ENCODE measurements at places on chromosomes 4 and X. TPM values are rescaled to one million over a fixed set of nuclear protein-coding genes. Genes with fewer than 3 reads are reported as not detected.

The NLGN4X gene
- total RNA-seq = not detected

The EGF gene
- total RNA-seq = not detected

The SSX3 gene
- total RNA-seq = not detected

The AFM gene
- not detected for total RNA-seq

The CT83 gene
- total RNA-seq = not detected

The PRR27 gene
- total RNA-seq = not detected

The ARHGAP36 gene
- total RNA-seq = not detected

The ARSH gene
- total RNA-seq = not detected

The STATH gene
- not detected for total RNA-seq

The ZNF157 gene
- 0.60 TPM for total RNA-seq

The FAM120C gene
- total RNA-seq = 8.2 TPM

The CSAG1 gene
- total RNA-seq = not detected

The FDCSP gene
- total RNA-seq = not detected

The CXorf49 gene
- total RNA-seq = not detected

DNA sequence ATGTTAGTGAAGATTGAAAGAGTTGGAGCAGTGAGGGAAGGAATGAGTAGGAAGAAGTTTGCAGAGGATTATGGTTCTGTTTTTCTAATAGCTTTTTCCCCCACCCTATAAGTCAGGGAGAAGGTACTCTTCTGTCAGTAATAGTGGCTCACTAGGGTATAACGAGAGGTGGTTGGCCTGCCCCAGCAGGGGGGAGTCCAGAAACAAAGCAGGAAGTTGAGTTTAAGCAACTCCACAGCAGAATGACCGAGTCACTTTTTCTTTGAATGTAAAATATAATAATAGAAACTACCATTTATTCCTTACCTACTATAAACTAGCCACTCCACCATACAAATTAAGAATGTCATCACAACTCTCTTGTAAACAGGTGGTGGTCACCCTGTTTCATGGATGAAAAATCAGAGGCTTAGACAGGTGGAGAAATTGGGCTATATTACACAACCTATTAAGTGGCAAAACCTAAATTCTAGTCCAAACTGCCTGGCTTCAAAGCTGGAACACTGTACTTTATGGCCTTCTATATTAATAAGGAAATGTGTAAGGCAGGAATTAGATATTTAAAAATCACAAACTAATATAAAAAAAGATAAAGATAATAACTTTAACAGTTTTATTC lies 21.9 kb downstream of the AP1AR start:
- no peaks in the 10 kb centered on the region for H3K27me3 ChIP-seq
- no peaks in the 10 kb centered on the region for H3K36me3 ChIP-seq
- no peak overlapping the region for H3K4me3 ChIP-seq

DNA sequence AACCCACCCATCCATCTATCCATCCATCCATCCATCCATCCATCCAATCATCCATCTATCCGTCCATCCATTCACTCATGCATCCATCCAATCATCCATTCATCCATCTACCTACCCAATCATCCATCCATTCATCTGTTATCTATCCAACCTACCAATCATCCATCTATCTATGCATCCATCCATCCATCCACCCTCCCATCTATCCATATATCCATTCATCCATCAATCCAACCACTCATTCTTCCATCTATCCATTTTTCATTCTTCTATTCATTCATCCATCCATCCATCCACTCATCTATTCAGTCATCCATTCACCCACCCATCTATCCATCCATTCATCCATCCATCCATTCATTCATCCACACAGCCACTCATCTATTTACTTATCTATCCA lies 80.1 kb upstream of the SHOX start:
- H3K4me1 ChIP-seq = no peaks in the 10 kb centered on the region
- H3K4me3 ChIP-seq = no peak overlapping the region
- H3K27ac ChIP-seq = no peak overlapping the region
- DNase-seq = no peak
- no peaks in the 10 kb centered on the region for H3K36me3 ChIP-seq

DNA sequence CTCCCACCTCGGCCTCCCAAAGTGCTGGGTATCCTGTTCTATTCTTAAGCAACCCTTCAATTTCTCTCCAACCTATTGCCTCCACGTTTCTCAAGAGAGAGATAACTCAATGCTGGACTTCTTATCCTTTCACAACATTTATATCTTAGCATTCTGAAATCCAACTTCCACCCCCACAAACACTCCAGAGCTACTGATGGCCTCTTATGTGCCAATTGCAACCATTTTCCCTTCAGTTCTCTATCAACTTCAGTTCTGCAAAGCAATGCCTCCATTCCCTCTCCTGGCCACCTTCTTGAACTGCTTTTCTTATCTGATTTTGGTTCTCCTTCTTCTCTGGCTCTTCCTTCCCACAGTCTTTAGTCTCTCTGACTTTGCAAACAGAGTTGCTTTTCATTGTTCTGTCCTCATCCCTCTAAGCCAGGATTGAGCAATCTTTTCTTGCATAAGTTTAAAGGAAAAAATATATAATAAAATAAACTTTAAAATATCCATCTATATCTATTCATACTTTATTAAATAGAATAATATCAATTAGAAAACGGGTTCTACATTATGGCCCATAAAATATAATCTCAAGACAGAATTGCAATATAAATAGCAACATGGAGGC lies 3.6 kb upstream of the STBD1 start:
- no peak overlapping the region for H3K4me3 ChIP-seq
- H3K4me1 ChIP-seq = peaks cover 21% of the 10 kb centered on the region
- DNase-seq = no peak
- H3K27ac ChIP-seq = no peak overlapping the region

- H3K27me3 ChIP-seq = no peaks in the 10 kb centered on the region
- H3K4me3 ChIP-seq = no peak overlapping the region
- no peak for DNase-seq
- H3K36me3 ChIP-seq = no peaks in the 10 kb centered on the region
- no peaks in the 10 kb centered on the region for H3K4me1 ChIP-seq
Observed at GRCh38 chr4:110501826-110502225, 25.9 kb downstream of the ENPEP start.

DNA sequence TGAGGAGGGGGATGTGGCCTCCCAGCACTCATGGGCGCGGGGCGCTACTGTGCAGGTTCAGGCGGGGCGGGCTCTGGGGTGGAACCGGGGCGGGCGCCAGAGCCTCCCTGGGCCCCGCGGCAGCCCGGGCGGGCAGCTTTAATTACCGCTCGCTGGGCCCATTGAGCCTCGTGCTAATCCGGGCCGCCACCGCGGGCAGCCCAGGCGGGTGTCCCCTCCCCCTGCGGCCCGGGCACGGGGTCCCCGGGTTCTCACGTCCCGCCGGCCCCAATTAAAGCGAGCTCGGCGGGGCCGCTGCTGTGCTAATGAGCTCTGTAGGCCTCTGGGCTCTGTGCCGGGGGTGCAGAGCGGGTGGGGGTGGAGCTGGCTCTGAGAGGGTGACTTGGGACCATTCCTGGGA lies 22.8 kb upstream of the FGFR3 start:
- no peaks in the 10 kb centered on the region for H3K4me1 ChIP-seq
- H3K27ac ChIP-seq = no peak overlapping the region
- H3K27me3 ChIP-seq = no peaks in the 10 kb centered on the region
- DNase-seq = no peak

GRCh38 chrX:9555354-9555753 lies 90.5 kb downstream of the TBL1X start:
- no peak for DNase-seq
- H3K4me1 ChIP-seq = no peaks in the 10 kb centered on the region
- H3K4me3 ChIP-seq = no peak overlapping the region
- no peaks in the 10 kb centered on the region for H3K27me3 ChIP-seq

- H3K4me3 ChIP-seq = no peak overlapping the region
- no peak overlapping the region for H3K27ac ChIP-seq
- no peaks in the 10 kb centered on the region for H3K36me3 ChIP-seq
- H3K4me1 ChIP-seq = peaks cover 4% of the 10 kb centered on the region
- DNase-seq = no peak
Observed at GRCh38 chr4:98505992-98506391, 152.4 kb downstream of the TSPAN5 start.

GRCh38 chr4:186854256-186854655 lies 130.6 kb upstream of the FAT1 start:
- no peaks in the 10 kb centered on the region for H3K4me1 ChIP-seq
- H3K4me3 ChIP-seq = no peak overlapping the region
- H3K27me3 ChIP-seq = no peaks in the 10 kb centered on the region
- no peak for DNase-seq
- no peaks in the 10 kb centered on the region for H3K36me3 ChIP-seq

DNA sequence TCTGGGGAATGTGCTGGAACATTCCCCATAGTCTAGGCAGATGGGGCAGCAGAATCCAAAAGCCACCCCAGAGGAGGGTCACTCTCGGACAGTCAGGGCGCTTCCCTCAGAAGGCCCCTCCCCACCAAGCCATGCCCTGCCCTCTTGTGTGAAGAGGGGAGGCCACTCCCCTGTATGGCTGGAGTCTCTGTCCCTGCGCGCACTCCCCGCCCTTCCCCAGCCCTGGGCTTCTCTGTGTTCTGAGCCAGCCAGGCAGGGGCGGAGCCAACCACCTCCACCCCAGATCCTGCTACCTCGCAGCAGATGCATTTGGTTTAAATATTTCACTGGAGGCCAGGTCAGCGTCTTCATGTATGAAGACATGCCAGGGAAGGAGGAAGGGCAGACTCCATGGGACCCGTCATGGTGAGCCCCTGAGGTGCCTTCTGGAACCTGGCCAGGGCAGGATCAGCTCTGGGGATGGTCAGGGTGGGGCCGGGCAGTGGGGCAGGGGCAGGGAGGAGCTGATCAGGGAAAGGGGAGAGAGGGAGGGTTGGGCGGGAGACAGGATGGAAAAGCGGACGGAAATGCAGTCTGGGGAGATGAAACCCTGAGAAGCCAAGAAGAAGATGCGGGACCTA lies 107.3 kb downstream of the ADRA2C start:
- no peaks in the 10 kb centered on the region for H3K4me1 ChIP-seq
- no peak overlapping the region for H3K27ac ChIP-seq
- peaks cover 9% of the 10 kb centered on the region for H3K27me3 ChIP-seq
- no peak for DNase-seq
- H3K36me3 ChIP-seq = no peaks in the 10 kb centered on the region
- no peak overlapping the region for H3K4me3 ChIP-seq

DNA sequence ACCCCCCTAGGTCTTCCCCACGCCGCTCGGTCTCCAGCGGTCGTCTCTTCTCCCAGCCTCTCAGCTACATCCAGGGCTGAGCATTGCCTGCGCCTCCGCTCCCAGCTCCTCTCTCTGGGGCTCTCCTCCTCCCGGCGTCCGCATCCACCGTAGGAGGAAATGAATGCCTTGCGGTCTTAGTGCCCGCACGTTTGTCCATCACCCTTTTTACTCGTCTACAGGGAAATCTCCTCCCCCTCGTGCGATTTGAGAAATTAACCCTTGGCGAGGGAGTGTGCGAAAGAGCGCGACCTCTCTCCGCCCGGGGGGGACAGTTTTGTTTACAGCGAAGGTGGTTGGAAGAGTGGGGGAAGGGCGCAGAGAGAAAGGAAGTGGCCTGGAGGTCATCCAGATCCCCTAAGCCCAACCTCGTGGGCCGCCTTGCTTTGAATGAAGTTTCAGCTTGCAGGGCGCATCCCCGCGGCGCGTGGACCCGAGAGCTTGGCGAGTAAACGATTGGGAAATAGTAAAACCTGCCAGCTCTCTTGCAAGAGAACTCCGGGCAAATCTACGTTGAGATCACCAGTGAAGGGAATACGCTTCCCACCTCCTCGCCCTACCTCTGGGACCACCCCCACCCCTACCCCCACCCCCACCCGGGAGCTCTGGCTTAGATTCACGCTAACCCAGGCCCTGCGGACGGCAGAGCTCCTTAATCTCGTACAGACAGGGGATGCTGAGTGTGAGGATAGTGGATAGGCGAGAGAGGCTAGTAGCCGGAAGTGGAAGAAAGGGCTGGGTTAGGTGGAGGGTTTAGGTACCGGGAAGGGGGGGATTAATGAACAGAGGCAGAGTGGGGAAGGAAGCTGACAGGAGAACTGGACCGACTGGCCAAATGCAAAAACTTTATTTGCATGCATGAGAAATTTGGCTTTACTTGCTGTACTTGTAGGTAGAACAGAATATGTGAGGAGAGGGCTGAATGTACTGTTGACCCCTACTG lies at the start of gene ELOVL6:
Gene ELOVL6 (minus strand): TSS at position 181 of the 982 bp plus-strand sequence. CDS start 280 bp downstream, outside the sequence.
- H3K4me1 ChIP-seq = peaks cover 19% of the 10 kb centered on the region
- no peaks in the 10 kb centered on the region for H3K36me3 ChIP-seq
- peak; percentile 8 for DNase-seq
- peak within 1 kb of the TSS; percentile 75 for H3K4me3 ChIP-seq

GRCh38 chr4:90415116-90415515 lies 287.9 kb downstream of the CCSER1 start:
- no peaks in the 10 kb centered on the region for H3K4me1 ChIP-seq
- no peak for DNase-seq
- H3K27me3 ChIP-seq = no peaks in the 10 kb centered on the region
- H3K4me3 ChIP-seq = no peak overlapping the region

- no peak overlapping the region for H3K27ac ChIP-seq
- H3K27me3 ChIP-seq = no peaks in the 10 kb centered on the region
- H3K4me3 ChIP-seq = no peak overlapping the region
- no peaks in the 10 kb centered on the region for H3K4me1 ChIP-seq
Observed at GRCh38 chrX:155995321-155995875, 2.1 kb upstream of the IL9R start.

DNA sequence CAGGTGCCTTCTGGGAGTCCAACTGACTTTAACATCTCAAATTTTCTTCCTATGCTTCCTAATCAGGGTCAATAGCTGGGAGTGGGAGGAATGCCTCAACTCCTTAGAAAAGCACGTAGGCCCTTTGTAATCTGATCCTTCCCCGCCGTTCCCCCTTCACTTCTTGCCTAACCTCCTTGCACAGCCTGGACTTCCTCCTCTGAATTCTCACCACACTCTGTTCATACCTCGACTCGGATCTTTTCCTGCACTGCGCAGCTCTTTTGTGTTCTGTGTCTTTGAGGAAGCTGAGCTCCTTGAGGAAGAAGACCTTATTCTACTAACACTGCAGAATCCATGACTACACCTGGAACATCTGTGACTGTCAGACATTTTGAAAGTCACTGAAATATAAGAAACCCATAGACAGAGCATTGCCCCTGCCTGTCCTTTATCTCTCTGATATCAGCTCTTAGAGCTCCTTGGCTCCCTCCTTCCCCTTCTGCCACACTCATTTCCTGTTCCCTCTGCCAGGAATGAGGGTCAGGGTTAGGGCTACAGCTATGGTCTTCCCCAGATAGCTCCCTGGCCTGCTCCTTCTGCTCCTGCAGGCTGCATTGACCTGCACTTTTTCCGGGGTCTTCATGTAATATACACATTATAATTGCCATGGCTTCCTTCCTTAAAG lies 140.2 kb upstream of the LDB2 start:
- no peaks in the 10 kb centered on the region for H3K27me3 ChIP-seq
- no peak overlapping the region for H3K4me3 ChIP-seq
- H3K27ac ChIP-seq = no peak overlapping the region
- H3K36me3 ChIP-seq = no peaks in the 10 kb centered on the region
- DNase-seq = no peak

GRCh38 chrX:36898301-36898700 lies 109.9 kb upstream of the FAM47C start:
- H3K27me3 ChIP-seq = no peaks in the 10 kb centered on the region
- no peaks in the 10 kb centered on the region for H3K4me1 ChIP-seq
- no peaks in the 10 kb centered on the region for H3K36me3 ChIP-seq
- H3K4me3 ChIP-seq = no peak overlapping the region
- no peak overlapping the region for H3K27ac ChIP-seq

GRCh38 chrX:14690553-14690952 lies 161.2 kb downstream of the GLRA2 start:
- DNase-seq = no peak

GRCh38 chr4:8156617-8157016 lies 2.0 kb downstream of the ABLIM2 start:
- H3K4me1 ChIP-seq = peaks cover 15% of the 10 kb centered on the region
- no peak for DNase-seq
- no peak overlapping the region for H3K27ac ChIP-seq
- H3K4me3 ChIP-seq = no peak overlapping the region

GRCh38 chrX:9677098-9677739 lies 88.4 kb downstream of the GPR143 start:
- no peaks in the 10 kb centered on the region for H3K36me3 ChIP-seq
- H3K27ac ChIP-seq = no peak overlapping the region
- DNase-seq = no peak
- no peaks in the 10 kb centered on the region for H3K4me1 ChIP-seq
- no peak overlapping the region for H3K4me3 ChIP-seq

Measured in CD8-positive, alpha-beta memory T cell (primary cell).